ENCODE measurements at places on chromosomes 3 and 15.
A peak's percentile ranks its signal among the peaks of the same experiment; 100 is the strongest.

- DNase-seq, result no peak
Measured at GRCh38 chr3:12141350-12141749, 17.4 kb downstream of the TIMP4 start.

DNA sequence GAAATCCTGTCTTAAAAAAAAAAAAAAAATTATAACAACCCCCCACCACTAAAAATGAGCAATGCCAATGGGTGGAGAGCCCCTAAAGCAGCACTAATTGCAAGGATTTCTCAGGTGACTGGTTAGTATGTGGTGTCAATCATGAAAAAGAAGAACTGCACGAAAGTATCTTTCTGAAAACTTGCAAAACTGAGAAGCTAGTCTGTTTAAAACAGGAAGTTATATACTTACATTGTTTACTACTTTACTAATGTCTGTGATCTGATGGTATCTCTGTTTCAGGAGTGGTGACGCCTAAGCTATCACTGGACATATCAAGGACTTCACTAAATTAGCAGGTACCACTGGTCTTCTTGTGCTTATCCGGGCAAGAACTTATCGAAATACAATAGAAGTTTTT is at the start of gene CCR3:
Gene CCR3, plus strand, starts transcription at position 341 of the 400 bp plus-strand sequence. CDS start 22,699 bp downstream, outside the sequence.
- DNase-seq, result peak; percentile 39

DNA sequence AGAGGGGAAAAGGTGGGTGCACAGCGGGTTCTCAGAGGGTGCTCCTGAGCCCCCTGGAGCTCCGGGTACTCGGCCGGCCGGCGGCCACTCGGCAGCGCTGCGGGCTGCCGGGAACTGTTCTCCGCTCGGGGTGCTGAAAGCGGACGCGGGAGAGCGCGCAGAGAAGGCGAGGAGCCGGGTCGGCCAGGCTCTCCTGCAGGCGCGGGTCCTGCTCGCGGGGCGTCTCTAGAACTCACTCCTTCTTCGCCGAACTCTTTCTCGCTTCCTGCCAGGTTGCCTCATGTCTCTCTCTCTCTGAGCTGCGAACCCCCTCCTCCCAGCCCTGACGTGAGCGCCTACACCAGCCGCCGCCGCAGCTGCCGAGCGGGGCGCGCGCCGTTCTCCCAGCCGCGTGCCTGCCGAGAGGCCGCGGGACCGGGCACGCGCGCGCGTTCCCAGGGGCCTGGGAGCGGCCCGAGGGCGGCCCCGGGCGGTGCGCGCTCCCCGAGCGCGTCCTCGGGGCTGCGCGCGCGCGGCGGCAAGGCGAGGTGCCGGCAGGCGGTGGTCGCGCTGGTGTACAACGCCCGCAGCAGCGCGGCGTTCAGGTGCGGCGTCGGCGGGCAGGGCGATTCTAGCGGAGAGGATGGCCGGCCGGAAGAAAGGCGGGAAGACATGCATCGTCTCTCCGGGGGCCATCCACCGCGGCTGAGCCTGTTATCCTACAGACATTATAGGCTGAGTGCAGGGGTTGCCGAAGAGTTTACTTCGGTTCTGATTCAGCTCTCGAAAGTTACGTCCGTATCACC is at the start of gene PEX5L:
Gene PEX5L, minus strand, starts transcription at position 267 of the 785 bp plus-strand sequence. CDS start 338 bp downstream, outside the sequence.
- DNase-seq, result peak; percentile 2

GRCh38 chr3:64759811-64760210 is 72.0 kb upstream of the ADAMTS9 start:
- DNase-seq, result no peak

- no peak for DNase-seq
Measured at GRCh38 chr15:100311833-100312476, 29.8 kb downstream of the ADAMTS17 start.

- no peak for DNase-seq
Measured at GRCh38 chr15:28085489-28086174, 13.5 kb downstream of the OCA2 start.

DNA sequence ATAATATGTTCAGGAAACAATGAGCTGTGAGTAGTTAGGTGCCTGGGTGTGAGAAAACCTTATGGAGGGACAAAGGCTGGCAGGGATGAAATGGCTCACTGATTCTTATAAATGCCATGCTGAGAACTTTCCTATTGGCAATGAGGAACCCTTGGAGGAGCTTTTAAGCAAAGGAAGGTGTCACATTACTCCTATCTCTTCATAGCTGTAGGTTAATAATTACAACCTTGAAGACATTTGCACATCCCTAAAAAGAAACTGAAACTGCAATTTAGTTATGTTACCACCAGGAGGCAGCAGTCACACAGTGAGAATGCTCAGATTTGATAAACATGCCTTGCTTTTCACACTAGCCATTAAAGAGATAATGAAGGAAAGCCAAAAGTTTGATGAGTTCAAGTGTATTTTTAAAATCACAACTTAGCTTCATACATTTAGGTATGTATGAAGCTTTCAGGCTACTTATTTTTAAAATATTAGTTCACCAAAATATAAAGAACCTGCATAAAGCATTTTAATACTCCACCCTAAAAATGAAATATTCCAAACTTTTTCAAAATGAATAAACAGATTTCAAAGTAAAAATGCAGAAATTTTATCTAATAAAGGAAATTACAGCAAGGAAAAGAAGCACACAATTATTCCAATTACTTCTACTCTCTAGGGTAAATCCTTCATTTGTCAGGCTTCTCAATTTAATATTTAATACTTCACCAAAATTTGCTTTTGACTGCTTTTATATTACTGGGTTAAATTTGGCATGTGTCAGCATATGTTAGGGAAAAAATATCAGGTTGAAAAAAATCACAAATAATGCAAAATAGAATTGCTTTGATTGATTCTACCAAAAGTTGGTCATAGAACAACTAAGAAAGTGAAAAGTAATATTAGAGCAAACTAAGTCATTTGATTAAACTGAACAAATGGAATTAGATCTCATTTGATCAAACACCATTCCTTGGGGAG is 136.9 kb upstream of the SLC2A2 start:
- no peak for DNase-seq

DNA sequence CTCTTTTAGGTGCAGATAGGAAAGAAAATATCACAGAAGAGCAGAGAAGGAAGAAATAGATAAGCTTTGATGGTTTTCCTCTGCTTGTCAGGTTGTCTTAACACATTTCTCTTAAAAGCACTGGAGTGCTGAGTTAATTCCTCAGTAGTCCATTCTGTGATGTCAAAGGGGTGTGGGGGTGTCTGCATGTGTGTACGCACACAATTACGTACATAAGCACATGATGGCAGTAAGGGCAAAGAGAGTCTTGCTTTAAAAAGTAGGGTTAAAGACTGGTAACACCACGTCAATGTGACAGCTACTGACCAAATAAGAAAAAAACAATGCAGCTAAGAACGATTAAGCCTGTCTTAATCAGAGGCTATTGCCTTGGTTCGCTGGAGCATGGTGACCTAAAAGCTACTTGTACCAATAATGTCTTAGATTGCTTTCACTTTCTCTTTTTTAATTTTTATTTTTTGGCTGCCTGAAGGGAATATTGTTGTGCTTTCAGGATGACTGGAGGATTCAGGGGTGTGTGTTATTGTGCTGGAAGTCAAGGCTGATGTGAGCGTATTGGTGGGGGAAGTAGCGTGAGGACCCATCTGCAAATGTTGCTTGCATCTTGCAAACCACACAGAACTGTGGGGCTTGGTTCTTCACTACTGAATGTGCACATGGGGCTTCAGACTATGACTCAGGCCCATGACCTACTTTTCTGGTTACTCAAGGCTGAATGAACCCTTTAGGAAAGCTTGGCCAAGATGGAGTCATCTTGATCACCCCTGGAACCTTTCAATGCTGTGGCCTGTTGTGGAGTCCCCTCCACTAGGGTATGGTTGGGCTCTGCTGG is 417.8 kb upstream of the TPM1 start:
- DNase-seq, result no peak

Data from CD4-positive, CD25-positive, alpha-beta regulatory T cell (primary cell).